ENCODE measurements at places on chromosomes 5 and 9. TPM values are rescaled to one million over a fixed set of nuclear protein-coding genes. Genes with fewer than 3 reads are reported as not detected.

FAM169A gene
- polyA plus RNA-seq = 8.9 TPM

TTC16 gene
- polyA plus RNA-seq = 1.8 TPM

ADAMTSL1 gene
- not detected for polyA plus RNA-seq

MAN2A1 gene
- polyA plus RNA-seq = 24.0 TPM

MAMDC4 gene
- not detected for polyA plus RNA-seq

DNA sequence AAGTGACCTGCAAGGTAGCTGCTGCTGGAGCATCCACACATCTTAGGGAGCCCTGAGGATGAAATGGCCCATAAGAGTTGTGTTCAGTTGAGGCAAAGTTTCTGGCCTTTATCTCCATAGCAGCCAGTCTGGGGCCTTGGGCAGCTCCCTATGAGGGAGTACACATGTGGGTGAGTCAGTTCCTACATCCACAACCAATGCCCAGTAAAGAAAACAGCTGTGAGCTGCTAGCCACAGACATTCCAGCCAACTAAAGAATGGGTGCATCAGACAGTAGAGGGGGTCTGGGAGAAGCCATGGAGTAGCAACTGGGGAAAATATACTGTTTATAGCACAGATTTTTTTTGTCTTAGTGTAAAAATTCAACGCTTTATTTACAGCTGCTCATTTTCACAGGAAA is 720.7 kb downstream of the TLE1 start:
- no peak for DNase-seq
- no peak overlapping the region for H3K27ac ChIP-seq
- no peak overlapping the region for H3K4me3 ChIP-seq
- H3K4me1 ChIP-seq = no peaks in the 10 kb centered on the region
- no peaks in the 10 kb centered on the region for H3K27me3 ChIP-seq

- H3K36me3 ChIP-seq = peaks cover 3% of the 10 kb centered on the region
- no peaks in the 10 kb centered on the region for H3K27me3 ChIP-seq
- H3K4me1 ChIP-seq = no peaks in the 10 kb centered on the region
- no peak overlapping the region for H3K27ac ChIP-seq
Observed at GRCh38 chr5:160105686-160106360, 13.4 kb downstream of the PWWP2A start.

Data from CD4-positive, alpha-beta memory T cell (primary cell).